Activated naive CD4-positive, alpha-beta T cell (primary cell): ENCODE measurements at places on chromosomes 16 and 17.

GRCh38 chr16:19677402-19677801 is 40.6 kb downstream of the KNOP1 start:
- DNase-seq, result no peak

- DNase-seq, result no peak
Observed at GRCh38 chr17:82101301-82101715, 3.3 kb upstream of the FASN start.

DNA sequence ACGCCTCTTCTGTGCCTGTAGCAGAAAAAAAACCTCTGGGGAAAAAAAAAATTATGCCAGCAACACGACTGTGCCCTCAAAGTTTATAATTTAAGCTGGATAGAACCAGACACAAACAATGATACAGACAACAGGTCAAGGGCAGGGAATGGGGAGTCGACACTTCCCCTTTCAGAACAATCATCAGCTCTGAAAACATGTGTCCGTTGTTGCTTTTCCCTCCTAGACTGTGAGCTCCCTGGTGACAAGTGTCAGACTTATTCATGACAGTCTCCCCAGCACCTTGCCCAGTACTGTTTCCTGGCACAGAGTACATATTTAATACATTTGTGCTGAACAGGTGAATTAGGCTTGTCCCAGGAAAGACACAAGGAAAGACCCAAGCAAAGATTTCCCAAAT is 178.3 kb downstream of the SOX9 start:
- DNase-seq, result no peak

- no peak for DNase-seq
Observed at GRCh38 chr16:5882087-5882640, 784.6 kb upstream of the EEF2KMT start.

DNA sequence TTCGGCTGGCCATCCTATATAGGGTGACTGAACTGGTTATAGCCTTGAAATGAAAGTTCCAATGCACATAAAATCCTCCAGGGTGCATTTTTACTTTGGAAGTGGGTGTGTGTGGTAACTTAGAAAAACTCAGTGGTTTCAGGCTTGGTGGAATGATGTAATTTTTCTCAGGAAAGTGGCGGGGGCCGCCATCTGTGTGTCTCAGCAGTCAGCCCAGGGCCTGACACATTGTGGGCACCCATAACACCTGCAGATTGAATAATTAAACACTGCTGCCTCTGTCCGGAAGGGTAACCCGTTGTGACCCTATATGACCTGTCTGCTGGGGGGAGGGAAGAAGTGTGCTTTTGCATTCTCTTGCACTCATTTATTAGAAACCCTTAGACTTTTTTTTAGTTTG is 2.2 kb upstream of the PDP2 start:
- DNase-seq, result no peak

GRCh38 chr16:79769270-79769927 is 168.9 kb upstream of the MAF start:
- no peak for DNase-seq
